T-cell (primary cell): ENCODE measurements at places on chromosomes 7 and 10. TPM values are rescaled to one million over a fixed set of nuclear protein-coding genes. Genes with fewer than 3 reads are reported as not detected.

DNA sequence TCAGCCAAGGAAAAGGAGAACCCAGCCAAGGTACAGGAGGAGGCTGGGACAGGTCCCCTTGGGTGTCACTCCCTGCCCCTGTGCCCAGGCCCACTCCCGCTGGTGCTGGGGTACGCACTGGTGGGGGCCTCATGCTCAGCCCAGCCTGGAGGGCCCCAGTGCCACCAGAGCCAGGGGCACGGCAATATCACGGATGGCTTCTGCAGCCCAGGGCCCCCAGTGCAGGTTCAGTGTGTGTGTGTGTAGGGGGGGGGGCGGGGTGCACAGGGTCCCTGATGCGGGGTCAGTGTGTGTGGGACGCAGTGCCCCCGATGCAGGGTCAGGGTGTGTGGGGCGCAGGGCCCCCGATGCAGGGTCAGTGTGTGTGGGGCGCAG is 23.4 kb upstream of the ZNF716 start:
- no peaks in the 10 kb centered on the region for H3K27me3 ChIP-seq
- no peaks in the 10 kb centered on the region for H3K36me3 ChIP-seq
- H3K4me3 ChIP-seq = no peak overlapping the region

GRCh38 chr7:47573758-47574481 is 8.0 kb downstream of the TNS3 start:
- H3K27ac ChIP-seq = no peak overlapping the region
- H3K36me3 ChIP-seq = no peaks in the 10 kb centered on the region
- no peak overlapping the region for H3K4me3 ChIP-seq
- H3K27me3 ChIP-seq = peaks cover 18% of the 10 kb centered on the region
- no peaks in the 10 kb centered on the region for H3K4me1 ChIP-seq

- no peaks in the 10 kb centered on the region for H3K4me1 ChIP-seq
- no peak for DNase-seq
- H3K36me3 ChIP-seq = peaks cover 14% of the 10 kb centered on the region
Observed at GRCh38 chr7:64999165-65000004, 7.1 kb downstream of the ERV3-1 start.

GRCh38 chr7:125059861-125060456 is 130.3 kb upstream of the POT1 start:
- H3K27me3 ChIP-seq = no peaks in the 10 kb centered on the region
- no peaks in the 10 kb centered on the region for H3K4me1 ChIP-seq
- no peak for DNase-seq
- H3K36me3 ChIP-seq = no peaks in the 10 kb centered on the region
- H3K27ac ChIP-seq = no peak overlapping the region

- DNase-seq = no peak
- H3K4me1 ChIP-seq = no peaks in the 10 kb centered on the region
- H3K4me3 ChIP-seq = no peak overlapping the region
- no peaks in the 10 kb centered on the region for H3K27me3 ChIP-seq
- no peaks in the 10 kb centered on the region for H3K36me3 ChIP-seq
Observed at GRCh38 chr10:77422491-77423338, 214.9 kb downstream of the KCNMA1 start.

- no peaks in the 10 kb centered on the region for H3K27me3 ChIP-seq
- no peaks in the 10 kb centered on the region for H3K36me3 ChIP-seq
- no peaks in the 10 kb centered on the region for H3K4me1 ChIP-seq
- no peak overlapping the region for H3K27ac ChIP-seq
- DNase-seq = no peak
- H3K4me3 ChIP-seq = no peak overlapping the region
Observed at GRCh38 chr10:122505011-122505410, 43.7 kb downstream of the HTRA1 start.

DNA sequence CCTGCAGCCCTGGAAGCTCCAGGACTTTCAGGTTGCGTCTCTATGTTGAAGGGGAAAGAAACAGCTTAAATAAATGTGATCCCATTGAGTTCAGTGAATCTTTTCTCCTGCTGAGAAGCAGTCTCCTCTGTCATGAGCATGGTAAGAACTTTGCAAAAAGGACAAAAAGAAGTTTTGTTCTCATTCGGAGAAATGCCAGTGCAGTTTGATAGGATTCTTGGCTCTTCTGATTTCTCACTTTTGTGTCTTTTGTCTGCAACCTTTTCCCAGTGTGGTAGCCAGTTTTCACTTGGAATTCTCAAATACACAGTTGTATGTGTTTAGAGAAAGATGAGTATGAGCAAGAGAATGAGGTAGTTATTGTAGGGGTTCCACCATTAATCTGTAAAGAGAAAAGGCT is 64.3 kb downstream of the AP3M1 start:
- H3K4me1 ChIP-seq = no peaks in the 10 kb centered on the region
- H3K36me3 ChIP-seq = peaks cover 40% of the 10 kb centered on the region
- H3K27me3 ChIP-seq = no peaks in the 10 kb centered on the region

- H3K27me3 ChIP-seq = no peaks in the 10 kb centered on the region
- H3K4me3 ChIP-seq = no peak overlapping the region
- no peaks in the 10 kb centered on the region for H3K36me3 ChIP-seq
- H3K4me1 ChIP-seq = no peaks in the 10 kb centered on the region
- DNase-seq = no peak
Observed at GRCh38 chr10:82762641-82763040, 887.6 kb downstream of the NRG3 start.

GRCh38 chr7:25739143-25739542 is 412.9 kb upstream of the NFE2L3 start:
- no peak overlapping the region for H3K27ac ChIP-seq
- H3K4me1 ChIP-seq = no peaks in the 10 kb centered on the region
- no peak overlapping the region for H3K4me3 ChIP-seq
- no peaks in the 10 kb centered on the region for H3K36me3 ChIP-seq
- DNase-seq = no peak
- no peaks in the 10 kb centered on the region for H3K27me3 ChIP-seq

The FFAR4 gene
- not detected for total RNA-seq

The SLC35B4 gene
- total RNA-seq = 13.5 TPM

The SEC61G gene
- 63.3 TPM for total RNA-seq
